ENCODE measurements at places on chromosomes 3 and 15.

DNA sequence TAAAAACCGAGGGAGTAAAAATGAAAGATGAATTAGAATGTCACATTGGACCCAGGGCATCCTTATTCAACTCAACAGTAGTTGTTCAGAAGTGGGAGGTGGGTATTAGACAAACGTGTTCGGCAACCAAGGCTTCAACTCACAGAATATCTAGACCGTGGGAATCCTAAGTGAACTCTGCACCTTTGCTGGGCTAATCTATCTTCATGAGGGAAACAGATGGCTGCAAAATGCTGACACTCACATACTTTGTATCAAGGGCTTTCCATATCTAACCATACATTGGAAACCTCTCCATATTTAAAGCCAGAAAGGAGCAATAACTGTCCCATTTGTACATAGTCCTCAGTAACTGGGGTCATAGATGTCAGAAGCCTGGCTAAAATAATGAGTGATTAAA lies 20.9 kb downstream of the PLSCR1 start:
- no peak for DNase-seq

- no peak for DNase-seq
Measured at GRCh38 chr3:44961888-44962287, 14.1 kb downstream of the ZDHHC3 start.

- no peak for DNase-seq
Measured at GRCh38 chr15:77179541-77179998, 108.7 kb upstream of the TSPAN3 start.

- DNase-seq, result no peak
Measured at GRCh38 chr3:149216193-149216869, 5.3 kb downstream of the CP start.
